ENCODE measurements at places on chromosomes 16 and 17.

- no peak for DNase-seq
Measured at GRCh38 chr16:11621920-11622651, 35.4 kb upstream of the LITAF start.

DNA sequence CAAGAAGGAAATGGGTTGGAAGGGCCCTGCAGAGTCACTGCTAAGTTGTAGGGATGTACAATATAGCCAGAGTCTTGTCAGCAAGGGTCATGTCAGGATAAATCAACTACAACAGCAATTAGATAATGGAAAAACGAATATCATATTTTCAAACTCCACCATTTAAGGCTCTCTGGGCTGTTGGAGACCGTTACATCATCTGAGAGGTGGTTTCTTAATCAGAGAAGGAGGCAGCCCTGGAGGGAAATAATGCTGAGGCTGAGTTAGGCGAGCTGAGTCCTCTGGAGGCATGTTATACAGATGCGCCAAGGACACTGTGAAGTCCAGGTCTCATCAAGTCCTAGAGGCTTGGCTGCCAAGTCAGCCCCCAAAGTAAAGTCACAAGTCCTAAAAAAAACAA is 30.3 kb downstream of the LYRM9 start:
- DNase-seq: no peak

GRCh38 chr17:79413611-79414010 is 197.2 kb downstream of the RBFOX3 start:
- DNase-seq: no peak

DNA sequence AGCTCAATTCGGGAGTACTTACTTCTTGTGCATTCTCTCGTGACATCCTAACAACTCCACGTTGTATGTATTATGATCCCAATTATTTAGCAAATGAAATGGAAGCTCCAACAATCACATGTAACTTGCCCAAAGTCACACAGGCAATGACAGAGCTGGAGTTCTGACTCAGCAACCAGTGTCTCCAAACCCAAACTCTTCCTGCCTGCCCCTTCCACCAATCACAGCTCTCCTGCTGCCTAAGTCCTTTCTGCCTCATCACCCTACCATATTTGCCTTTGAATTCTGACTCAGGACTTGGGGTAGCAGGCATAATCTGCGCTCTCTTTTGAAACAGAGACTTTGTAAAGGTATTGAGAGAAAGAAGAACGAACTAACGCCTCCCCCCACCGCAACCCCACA is 245.2 kb upstream of the MAF start:
- DNase-seq: no peak

DNA sequence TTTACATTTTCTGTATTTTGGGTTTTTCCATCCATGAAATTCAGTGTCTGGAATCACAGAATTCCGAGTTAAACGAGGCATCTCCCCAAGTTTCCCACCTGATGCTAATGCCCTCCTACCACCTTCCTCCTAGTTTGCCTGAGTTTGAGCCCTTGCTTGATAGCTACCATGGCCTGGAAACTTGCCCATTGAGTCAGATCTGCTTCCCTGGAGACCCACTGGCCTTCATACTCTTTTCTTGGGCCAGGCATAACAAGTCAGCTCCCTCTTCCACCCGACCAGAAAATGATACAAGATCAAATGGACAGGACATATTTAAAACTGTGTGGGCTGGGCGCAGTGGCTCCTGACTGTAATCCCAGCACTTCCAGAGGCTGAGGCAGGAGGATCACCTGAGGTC is 10.2 kb downstream of the SETD1A start:
- DNase-seq: no peak

DNA sequence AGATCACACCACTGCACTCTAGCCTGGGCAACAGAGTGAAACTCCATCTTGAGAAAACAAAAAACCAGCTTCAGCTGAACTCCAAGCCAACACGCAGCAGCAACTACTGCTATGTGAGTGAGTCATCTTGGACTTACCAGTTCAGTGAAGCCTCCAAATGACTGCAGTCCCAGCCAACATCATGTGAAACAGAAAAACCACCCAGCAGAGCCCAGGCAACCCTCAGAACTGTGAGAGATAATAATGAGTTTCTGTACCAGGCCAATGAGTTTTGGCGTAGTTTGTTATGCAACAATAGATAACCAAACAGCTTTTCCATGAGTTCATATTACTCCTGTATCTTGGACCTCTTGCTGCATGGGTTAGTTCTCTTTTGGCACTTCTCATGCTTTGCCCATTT is 23.3 kb downstream of the PHF12 start:
- DNase-seq: no peak

DNA sequence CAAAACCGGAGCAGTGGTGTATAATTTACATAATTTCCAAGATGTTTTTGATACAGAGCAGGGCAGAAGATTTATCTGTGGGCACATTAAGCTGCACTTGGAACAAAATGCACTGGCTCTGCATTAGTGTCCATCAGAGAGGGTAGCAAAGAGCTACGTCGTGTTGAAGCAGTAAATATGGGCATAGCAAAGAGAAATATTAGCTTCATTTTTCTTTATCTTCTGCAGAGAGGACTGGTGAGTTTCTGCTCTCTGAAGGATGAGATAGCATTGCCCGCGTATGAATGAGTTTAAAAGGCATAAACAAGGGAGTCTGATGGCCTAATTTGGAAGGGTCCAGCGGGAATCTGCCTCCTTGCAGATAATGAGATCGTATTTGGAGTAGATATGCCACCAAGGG is 227.8 kb upstream of the CDH11 start:
- no peak for DNase-seq

DNA sequence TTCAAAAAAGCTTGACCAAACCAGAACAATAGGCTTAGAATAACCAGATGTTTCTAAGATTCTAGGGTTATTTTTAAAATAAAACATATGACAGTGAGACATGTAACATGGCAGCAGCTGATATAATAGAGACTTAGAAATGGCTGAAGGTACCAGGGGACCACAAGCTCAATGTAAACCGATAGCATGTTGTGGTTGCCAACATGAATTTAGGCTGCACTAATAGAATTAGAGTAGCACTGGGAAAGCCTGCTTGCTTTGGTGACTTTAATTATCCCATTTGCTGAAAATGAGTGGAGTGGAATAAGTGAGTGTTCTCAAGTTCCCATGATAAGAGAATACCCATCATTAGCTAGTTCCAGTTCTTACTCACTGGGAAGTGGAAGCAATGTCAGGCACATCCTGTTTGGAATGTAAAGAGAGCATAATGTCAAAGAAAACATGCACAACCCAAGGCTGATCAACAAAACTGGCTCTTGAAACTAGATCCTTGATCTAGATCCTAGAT is 621.2 kb upstream of the CDH5 start:
- DNase-seq: no peak

DNA sequence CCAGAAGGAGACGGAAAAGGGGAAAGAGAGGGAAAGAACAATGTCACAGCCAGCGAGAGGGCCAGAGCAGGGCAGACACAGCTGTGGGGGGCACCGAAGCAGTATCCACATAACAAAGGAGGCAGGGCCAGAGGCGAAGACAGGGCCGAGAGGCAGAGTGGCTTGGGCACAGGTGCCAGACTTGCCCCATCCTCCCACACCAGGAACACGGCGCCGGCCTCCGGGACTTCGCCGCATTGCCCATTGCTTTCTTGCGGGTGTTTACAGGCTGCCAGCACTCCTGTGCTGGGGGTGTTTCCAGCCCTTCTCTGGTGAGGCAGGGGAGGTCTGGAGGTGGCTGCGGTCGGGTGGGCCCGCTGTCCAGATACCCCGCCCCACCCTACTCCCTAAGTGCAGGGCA is 78.0 kb downstream of the ENGASE start:
- no peak for DNase-seq

- DNase-seq: no peak
Measured at GRCh38 chr16:1379304-1380076, 27.8 kb downstream of the GNPTG start.

GRCh38 chr17:74116087-74116717 is 87.3 kb upstream of the RPL38 start:
- DNase-seq: no peak
